ENCODE measurements at places on chromosomes 12 and 14.

DNA sequence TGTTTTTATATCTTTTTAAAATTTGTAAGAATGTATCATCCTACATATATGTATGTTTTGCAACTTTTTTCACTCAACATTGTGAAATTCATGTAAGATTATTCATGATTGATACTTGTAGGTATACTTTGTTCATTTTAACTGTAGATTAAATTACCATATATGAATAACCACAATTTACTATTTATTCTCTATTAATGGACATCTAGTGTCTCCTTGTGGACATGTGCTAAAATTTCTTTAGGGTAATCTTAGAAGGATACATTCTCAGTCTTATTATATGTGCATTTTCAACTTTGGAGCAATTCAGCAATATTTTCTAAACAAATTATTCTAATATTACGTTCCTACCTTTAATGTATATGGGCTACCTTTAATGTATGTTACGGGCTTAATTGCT is 192.4 kb downstream of the FUT8 start:
- DNase-seq, result no peak

- DNase-seq, result peak; percentile 39
Measured at GRCh38 chr12:95790033-95790916, at the start of gene NTN4. TSS of gene NTN4 (minus strand) at chr12:95790764. CDS start at chr12:95790309, 455 bp downstream.

DNA sequence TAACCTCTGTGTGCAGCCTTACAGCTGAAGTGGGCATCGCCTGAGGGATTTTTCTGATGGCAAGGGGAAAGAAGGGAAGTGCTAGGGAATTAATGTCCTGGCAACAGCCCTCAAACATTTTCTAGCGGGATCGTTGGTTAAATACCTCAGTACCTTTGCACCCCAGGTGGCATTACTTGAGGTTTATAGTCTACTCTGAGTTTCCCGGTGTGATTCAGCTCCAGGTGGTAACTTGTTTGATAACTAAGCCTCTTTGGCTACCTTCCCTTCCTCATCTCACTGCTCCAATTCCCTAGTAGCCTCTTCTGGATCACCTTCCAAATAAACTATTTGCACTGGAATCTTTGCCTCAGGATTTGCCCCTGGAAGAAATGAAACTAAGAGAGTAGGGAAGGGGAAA is 237.0 kb upstream of the SSTR1 start:
- no peak for DNase-seq

- DNase-seq, result peak; percentile 54
Measured at GRCh38 chr14:89479802-89480201, 62.8 kb upstream of the FOXN3 start.

- no peak for DNase-seq
Measured at GRCh38 chr12:13816394-13816793, 165.0 kb downstream of the GRIN2B start.

DNA sequence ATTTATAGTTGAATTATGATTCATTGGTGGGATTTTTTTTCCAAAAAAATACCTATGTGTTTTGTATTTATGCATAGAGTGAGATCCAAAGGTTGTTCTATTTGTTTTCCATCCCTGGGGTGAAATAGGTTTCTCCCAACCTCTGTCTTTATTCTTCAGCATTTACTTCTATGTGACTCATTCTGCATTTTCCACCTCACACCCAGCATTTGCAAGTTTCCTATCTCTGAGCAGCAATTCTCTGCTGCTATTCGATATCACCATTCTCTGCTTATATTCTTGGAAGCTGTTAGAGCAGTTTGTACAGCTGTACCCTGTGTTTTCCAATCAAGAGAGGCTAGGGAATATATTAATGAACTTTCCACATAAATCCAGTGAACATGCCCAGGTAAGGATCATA is 538.9 kb downstream of the SNAPC1 start:
- no peak for DNase-seq

- no peak for DNase-seq
Measured at GRCh38 chr12:15547691-15548090, 225.4 kb downstream of the PTPRO start.

- no peak for DNase-seq
Measured at GRCh38 chr12:87847147-87847546, 182.1 kb downstream of the C12orf50 start.

- DNase-seq, result no peak
Measured at GRCh38 chr14:76186308-76187027, 34.7 kb downstream of the GPATCH2L start.

GRCh38 chr14:29348504-29348903 is 579.1 kb downstream of the PRKD1 start:
- no peak for DNase-seq

- peak; percentile 31 for DNase-seq
Measured at GRCh38 chr14:50531595-50532501, 521 bp downstream of the MAP4K5 start.

GRCh38 chr14:59534361-59534987 is 42.1 kb downstream of the CCDC175 start:
- DNase-seq, result no peak

DNA sequence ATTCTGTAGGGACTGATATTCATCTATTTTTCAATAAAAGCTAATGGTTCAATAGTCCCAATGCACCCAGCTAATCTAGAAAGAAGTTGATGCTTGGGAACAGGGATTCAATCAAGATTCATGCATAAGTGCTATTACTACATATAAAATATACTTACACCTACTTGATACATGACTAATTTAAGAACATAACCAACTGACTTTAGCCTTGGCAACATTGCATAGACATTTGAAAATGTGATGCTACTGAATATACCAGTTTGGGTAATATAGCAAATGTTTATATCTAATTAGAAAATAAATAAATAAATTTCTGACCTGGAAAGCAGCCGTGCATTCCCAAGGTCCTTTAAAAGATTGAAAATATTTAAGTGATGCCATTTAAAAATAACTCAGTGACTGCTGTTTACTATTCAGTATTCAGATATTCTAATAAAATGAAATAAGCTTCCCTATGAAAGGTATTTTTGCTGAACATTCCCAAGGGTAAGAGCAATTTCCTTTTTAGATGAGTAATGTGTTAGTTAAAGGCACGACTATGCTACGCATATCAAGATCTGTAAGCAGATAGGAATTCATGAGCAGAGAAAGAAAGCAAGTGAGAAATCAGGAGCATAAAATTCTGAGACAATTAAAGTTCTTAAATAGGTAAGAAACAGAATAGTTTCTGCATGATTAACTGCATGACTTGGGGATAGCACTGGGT is 160.6 kb upstream of the SYT1 start:
- peak; percentile 82 for DNase-seq

- DNase-seq, result peak; percentile 31
Measured at GRCh38 chr14:50362764-50363713, 33.6 kb downstream of the CDKL1 start.

GRCh38 chr12:96403870-96404269 is 3.6 kb upstream of the CDK17 start:
- no peak for DNase-seq

- no peak for DNase-seq
Measured at GRCh38 chr14:101076451-101077198, 173.1 kb upstream of the RTL1 start.

GRCh38 chr12:87809916-87810315 is 219.3 kb downstream of the C12orf50 start:
- no peak for DNase-seq

DNA sequence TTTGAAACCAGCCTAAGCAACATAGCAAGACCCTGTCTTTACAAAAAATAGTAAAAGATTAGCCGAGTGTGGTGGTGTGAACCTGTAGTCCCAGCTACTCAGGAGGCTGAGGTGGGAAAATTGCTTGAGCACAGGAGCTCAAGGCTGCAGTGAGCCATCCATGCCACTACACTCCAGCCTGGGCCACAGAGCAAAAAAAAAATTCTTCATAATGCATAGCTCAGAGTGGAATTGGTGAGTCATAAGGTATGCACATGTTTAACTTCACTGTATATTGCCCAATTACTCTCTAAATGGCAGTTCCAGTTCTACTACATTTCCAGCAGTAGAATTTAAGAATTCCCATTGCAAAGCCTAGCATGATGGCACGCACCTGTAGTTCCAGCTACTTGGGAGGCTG is 26.8 kb upstream of the CLIP1 start:
- DNase-seq, result peak; percentile 79

DNA sequence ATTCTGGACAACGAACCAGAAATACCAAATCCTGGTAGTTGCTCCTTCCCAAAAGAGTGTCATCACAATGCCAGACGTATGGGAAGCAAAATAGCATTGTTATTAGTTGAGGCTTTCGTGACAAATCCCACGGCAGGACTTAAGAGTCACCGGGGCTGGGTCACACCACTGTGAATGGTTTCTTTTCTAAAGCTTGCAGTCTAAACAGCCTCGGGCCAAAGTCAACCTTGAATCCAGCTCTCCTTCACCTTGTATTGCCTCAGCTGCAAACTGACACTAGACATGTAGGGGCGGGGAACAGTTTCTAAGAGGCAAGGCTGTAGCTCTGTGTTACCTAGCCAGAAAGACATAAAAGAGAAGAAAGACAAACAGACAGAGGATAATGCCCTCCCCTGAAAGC is 734.8 kb downstream of the MED13L start:
- DNase-seq, result no peak

DNA sequence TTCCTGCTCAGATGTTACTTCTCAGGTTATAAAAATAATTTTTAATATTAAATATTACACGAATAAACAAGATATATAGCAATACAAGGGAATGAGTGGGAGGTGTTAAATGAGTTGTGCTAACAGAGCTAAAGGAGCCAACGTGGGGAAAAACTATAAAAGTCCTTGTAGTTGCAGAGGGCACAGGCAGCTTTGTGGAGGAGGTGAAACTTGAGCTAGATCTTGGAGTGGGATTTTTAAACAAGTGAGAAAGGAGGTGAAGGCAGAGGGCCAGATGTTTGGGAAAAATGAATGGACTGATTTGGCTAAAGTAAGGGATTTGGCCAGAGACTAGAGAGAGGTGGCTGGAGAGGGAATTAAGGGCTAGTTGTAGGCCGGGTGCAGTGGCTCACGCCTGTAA is 5.2 kb upstream of the FKBP11 start:
- no peak for DNase-seq

DNA sequence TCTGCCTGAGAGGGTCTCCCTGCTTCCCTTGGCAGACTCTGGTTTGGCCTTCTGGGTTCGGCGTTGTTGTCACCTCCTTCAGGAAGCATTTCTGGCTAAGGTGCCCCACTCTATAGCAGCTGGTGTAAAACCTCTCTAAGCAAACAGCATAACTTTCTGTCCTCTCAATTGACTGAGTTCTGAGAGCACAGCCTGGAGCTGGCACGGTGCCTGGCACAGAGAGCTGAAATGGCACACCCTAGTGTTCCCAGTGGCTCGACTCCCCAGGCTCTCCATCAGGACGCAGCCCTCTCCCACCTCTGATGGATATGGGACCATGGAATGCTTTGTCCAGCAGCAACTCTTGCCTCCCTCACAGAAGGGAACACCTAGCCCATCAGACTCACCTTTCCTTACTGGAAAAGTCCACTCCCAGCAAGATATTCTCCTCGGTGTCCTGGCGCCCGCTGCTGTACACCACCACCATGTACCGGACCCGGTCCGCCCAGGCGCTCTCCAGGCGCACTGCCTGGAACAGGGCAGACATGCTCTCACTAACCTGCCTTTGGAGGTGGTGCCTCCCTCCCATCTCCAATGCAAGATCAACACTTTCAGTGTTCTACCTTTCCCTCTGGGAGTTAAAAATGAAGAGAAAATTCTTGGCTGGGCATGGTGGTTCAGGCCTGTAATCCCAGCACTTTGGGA is 40.6 kb downstream of the SSH1 start:
- peak; percentile 26 for DNase-seq

- DNase-seq, result peak; percentile 82
Measured at GRCh38 chr12:106251631-106252455, 4.0 kb upstream of the CKAP4 start.

DNA sequence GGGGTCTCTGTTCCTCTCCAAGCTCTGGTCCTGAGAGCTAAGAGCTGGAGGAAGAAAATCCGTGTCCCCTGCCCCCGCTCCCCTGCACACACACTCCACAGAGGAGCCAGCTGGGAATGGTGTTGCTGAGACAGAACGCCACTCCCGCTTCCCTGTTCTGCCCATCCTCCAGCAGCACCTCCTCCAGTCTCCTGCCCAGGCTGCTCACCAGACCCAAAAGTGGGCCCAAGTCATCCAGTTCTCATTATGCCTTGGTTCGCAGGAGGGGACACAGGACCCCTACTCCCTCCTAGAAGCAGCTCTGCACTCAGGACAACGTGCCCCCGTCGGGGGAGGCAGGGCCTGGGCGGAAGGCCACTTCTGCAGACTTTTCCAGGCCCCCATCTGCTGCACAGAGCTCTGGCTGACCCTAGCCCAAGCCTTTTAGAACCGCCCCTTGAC is 830 bp upstream of the TRMT61A start:
- no peak for DNase-seq

- DNase-seq, result no peak
Measured at GRCh38 chr12:22105542-22105941, 59.5 kb downstream of the CMAS start.

GRCh38 chr12:105166736-105167135 is 59.2 kb downstream of the WASHC4 start:
- peak; percentile 52 for DNase-seq
